ENCODE measurements at places on chromosomes 4 and X. TPM values are rescaled to one million over a fixed set of nuclear protein-coding genes. Genes with fewer than 3 reads are reported as not detected.

GRCh38 chr4:19492606-19493005 lies 759.1 kb upstream of the SLIT2 start:
- H3K36me3 ChIP-seq = no peaks in the 10 kb centered on the region
- H3K27ac ChIP-seq = no peak overlapping the region
- DNase-seq = no peak
- H3K27me3 ChIP-seq = no peaks in the 10 kb centered on the region

DNA sequence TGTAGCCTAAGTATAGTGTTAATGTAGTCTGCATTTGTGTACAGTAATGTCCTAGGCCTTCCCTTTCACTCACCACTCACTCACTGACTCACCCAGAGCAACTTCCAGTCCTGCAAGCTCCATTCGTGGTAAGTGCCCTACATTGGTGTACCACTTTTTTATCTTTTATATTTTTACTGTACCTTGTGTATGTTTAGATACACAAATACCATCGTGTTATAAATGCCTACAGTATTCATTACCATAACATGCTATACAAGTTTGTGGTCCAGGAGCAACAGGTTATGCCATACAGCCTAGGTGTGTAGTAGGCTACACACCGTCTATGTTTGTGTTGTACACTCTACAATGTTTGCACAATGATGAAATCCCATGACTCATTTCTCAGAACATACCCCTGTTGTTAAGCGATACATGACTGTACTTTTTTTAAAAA lies 15.4 kb downstream of the TSPAN5 start:
- no peaks in the 10 kb centered on the region for H3K27me3 ChIP-seq
- H3K4me3 ChIP-seq = no peak overlapping the region
- H3K4me1 ChIP-seq = peaks cover 15% of the 10 kb centered on the region
- H3K36me3 ChIP-seq = no peaks in the 10 kb centered on the region
- H3K27ac ChIP-seq = peak overlapping the region; percentile 0

- H3K36me3 ChIP-seq = no peaks in the 10 kb centered on the region
- H3K4me1 ChIP-seq = no peaks in the 10 kb centered on the region
- H3K4me3 ChIP-seq = no peak overlapping the region
- no peaks in the 10 kb centered on the region for H3K27me3 ChIP-seq
Observed at GRCh38 chrX:17470136-17470535, 95.1 kb downstream of the NHS start.

DNA sequence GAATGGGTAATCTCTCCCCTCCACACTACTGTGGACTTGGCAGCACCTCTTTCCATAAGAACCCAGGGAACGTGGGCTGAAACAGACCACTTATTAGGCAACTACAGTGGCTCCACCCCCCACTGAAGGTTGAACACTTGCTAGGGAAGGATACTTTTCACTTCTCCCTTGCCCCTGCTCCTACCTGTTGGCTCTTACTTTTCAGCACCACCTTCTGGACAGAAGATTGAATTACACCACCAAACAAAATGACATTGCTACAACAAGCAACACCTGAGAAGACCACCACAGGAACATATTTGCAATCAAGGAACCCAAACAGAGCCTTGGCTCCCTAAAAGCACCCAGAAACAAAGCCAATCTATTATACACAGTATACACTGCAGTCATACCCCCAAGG lies 132.1 kb upstream of the CXCL13 start:
- H3K27me3 ChIP-seq = peaks cover 22% of the 10 kb centered on the region
- no peaks in the 10 kb centered on the region for H3K4me1 ChIP-seq
- no peak overlapping the region for H3K27ac ChIP-seq
- no peaks in the 10 kb centered on the region for H3K36me3 ChIP-seq
- peak; percentile 39 for DNase-seq
- no peak overlapping the region for H3K4me3 ChIP-seq

DNA sequence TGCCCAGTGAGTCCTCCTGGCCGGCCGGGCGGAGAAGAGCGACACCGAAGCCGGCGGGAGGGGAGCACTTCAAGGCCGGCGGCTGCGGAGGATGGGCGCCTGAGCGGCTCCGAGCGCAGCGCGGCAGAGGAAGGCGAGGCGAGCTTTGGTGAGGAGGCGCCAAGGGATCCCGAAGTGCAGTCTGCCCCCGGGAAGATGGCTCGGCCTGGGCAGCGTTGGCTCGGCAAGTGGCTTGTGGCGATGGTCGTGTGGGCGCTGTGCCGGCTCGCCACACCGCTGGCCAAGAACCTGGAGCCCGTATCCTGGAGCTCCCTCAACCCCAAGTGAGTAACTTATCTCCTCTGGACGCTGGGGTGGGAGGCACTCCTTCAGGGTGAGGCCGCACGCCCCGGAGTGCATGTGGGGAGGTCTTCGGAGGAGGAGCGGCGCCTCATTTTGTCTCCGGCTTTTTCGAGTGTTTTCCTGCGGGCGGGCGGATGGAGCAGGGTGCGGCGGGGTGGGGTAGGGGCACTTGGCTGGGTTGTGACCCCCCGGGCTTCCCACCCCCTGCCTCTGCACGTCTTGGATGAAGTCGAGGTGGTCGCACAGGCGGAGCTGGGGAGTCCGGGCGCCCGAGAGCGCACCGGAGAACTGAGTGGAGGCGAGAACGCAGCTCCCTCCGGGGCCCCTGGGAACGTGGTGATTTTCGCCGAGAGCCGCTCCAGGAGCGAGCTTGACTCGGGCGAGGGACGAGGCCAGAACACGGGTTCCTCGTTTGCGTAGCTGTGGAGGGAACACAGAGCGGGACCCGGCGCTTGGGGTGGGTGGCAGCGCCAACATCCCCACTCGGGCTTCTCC lies 979 bp downstream of the EFNB1 start:
- H3K4me1 ChIP-seq = peaks cover 8% of the 10 kb centered on the region
- peak overlapping the region; percentile 72 for H3K4me3 ChIP-seq
- H3K27me3 ChIP-seq = no peaks in the 10 kb centered on the region
- no peak for DNase-seq
- no peaks in the 10 kb centered on the region for H3K36me3 ChIP-seq

LNX1 gene
- total RNA-seq = 3.3 TPM

SCML2 gene
- total RNA-seq = 5.2 TPM

CDKL2 gene
- total RNA-seq = 1.2 TPM

SOWAHB gene
- total RNA-seq = 3.0 TPM

SLC49A3 gene
- total RNA-seq = 5.5 TPM
